ENCODE measurements at places on chromosomes 4 and X. TPM values are rescaled to one million over a fixed set of nuclear protein-coding genes. Genes with fewer than 3 reads are reported as not detected.

Gene UGT2B17
- total RNA-seq, result not detected

Gene FRYL
- 29.3 TPM for total RNA-seq

Gene TENM3
- total RNA-seq, result 87.6 TPM

Gene AASDH
- 7.9 TPM for total RNA-seq

Gene SEC24B
- 32.7 TPM for total RNA-seq

Gene FAT4
- 17.7 TPM for total RNA-seq

Gene CRMP1
- total RNA-seq, result 59.5 TPM

GRCh38 chrX:74422576-74423288, 1.4 kb downstream of the SLC16A2 start:
- DNase-seq, result no peak

- DNase-seq, result no peak
Measured at GRCh38 chr4:188854436-188854835, 715.2 kb downstream of the TRIML1 start.

- DNase-seq, result no peak
Measured at GRCh38 chr4:44679060-44679459, 840 bp downstream of the GUF1 start.

GRCh38 chr4:148025981-148026380, 294.1 kb downstream of the ARHGAP10 start:
- no peak for DNase-seq

DNA sequence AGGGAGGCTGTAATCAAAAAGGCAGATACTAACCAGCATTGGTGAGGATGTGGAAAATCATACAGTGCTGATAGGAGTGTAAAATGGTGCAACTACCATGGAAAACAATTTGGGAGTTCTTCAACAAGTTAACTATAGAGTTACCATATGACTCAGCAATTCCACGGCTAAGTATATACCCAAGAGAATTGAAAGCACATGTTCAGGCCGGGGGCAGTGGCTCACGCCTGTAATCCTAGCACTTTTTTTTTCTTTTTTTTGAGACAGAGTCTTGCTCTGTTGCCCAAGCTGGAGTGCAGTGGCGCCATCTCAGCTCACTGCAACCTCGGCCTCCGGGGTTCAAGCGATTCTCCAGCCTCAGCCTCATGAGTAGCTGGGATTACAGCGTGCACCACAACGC, 15.0 kb upstream of the CD99L2 start:
- no peak for DNase-seq

GRCh38 chrX:119067023-119067739, 5.6 kb upstream of the CT47C1 start:
- no peak for DNase-seq

- DNase-seq, result no peak
Measured at GRCh38 chr4:183256343-183256742, 63.7 kb downstream of the CLDN22 start.

DNA sequence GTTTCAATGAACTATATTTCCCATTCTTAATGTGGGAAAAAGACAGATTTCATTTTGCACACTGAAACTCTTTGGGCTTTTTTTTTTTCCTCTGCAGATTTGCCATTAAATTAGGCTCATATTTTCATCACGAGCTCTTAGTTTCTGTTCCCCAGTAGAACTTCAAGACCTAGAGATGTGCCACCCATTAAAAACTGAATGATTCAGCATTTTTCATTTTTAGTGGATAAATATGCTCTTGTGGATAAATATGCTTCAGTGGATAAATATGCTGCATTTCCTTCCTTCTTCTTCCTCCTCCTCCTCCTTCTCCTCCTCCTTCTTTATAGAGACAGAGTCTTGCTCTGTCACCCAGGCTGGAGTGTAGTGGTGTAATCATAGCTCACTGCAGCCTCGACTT, 322.4 kb upstream of the PRKX start:
- no peak for DNase-seq

- no peak for DNase-seq
Measured at GRCh38 chrX:71998836-71999509, 88.3 kb downstream of the NHSL2 start.

GRCh38 chrX:147899379-147900114, 12.2 kb upstream of the FMR1 start:
- no peak for DNase-seq

GRCh38 chr4:147863111-147863747, 131.3 kb downstream of the ARHGAP10 start:
- no peak for DNase-seq

DNA sequence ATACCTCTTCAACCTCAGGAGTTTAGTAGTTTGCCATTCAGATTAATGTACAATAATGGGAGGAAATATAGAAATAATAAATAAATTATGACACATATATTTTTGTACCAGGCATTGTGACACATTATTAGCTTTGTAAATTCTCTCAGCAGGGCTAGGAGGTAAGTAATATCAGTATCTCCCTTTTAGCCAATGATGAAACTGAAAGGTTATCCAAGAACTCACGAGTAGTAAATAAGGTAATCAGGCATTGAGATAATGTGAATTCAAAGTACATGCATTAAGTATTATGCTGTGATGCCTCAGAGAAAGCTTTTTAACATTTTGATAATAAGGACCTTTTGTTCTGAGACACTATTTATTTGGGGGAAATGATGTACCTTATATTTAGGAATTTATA, 5.3 kb upstream of the ARAP2 start:
- no peak for DNase-seq

DNA sequence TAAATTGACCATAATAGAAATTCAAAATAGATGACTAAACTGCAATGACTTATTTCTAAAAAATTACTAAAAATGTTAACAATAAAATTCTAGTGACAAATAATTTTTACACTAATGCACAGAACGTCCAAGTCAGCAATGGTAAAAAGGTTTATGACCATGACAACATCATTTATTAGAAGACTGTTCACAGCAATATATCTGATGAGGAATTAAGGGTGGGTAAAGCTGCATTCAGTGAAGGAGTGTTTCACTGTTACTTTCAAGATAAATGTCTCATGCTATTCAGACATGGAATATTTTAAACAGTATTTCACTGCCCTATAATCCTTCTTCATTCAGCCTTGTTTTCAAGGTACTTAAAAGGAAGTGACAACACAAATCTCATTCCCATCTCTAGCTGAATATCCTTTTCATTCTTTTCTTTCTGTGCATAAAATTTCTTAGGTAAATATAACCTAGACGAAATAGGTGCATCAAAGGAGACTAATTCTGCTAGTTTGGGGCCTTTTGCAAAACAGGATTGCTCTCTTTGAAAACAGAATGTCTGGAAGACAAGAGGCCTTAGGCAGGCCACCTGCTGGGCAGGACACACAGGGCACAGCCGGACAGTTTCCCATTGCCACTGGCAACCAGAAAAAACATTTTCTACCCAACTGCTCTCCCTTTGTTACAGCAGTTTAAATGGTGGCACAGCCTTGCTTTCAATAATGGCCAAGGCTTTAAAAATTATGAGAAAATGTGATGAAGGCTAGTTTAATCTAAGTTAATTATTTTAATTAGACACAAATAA, 600.3 kb downstream of the SPRY1 start:
- no peak for DNase-seq

GRCh38 chr4:15065516-15065915, 63.2 kb downstream of the CPEB2 start:
- DNase-seq, result no peak

GRCh38 chr4:185270885-185271284, 61.5 kb downstream of the SNX25 start:
- no peak for DNase-seq

GRCh38 chrX:11349020-11349419, 55.8 kb downstream of the AMELX start:
- no peak for DNase-seq

DNA sequence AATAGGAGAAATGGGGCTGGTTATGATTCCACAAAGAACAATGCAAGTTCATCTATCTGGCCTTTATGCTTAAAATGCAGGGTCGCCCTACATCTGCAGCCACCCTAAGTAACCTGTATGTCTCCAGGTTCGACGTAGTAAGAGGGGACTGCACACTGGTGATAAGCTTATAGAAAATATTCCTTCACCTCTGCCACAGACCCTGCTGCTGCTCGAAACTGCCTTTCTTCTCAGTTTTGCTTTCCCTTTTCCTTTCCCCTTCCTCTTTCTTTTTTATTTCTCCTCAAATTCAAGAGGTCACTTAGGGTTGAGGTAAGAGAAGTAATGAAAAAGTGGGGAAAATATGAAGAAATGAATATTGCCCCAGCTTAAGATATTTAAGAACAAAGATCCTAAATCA, 123.5 kb downstream of the DCHS2 start:
- no peak for DNase-seq

GRCh38 chr4:158998624-158999023, 104.3 kb upstream of the RAPGEF2 start:
- no peak for DNase-seq

GRCh38 chr4:95545546-95545945, 3.2 kb downstream of the UNC5C start:
- no peak for DNase-seq

- DNase-seq, result no peak
Measured at GRCh38 chrX:39513836-39514235, 583.9 kb downstream of the BCOR start.
